ENCODE measurements at places on chromosomes 13 and 19.

GRCh38 chr19:6616011-6616410 lies 25.1 kb upstream of the CD70 start:
- no peak for DNase-seq

DNA sequence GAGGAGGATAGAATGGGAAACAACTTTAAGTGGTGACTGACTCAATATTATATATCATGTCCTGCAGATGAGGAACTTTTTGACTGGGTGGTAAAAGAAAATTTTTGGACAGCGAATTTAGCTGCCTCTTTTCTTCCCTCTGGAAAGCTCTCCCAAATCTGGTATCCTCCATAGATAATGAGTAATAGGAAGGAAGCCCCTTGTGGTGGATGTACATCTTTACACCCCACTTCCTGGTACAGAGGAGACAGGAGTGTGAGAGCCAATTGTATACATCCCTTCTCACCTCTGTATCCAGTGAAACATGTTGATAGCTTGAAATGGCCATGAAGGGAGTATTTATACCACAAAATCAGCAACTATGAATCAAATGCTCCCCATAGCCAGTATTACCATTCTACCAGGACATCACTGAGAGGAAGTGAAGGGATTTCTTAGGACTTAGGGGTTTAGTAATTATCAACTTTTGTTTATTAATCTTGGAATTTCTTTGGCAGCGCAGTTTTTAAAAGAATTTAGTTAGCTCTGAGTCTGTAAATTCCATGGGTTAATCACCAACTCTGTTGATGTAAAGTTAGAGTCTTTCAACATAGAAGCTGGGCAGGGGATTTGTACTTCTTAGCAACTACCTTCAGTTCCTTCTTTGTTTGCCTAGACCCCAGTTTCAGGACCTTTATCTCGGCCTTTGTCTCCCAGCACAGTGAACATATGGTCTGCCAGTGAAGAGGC lies 17.0 kb upstream of the TDRD3 start:
- DNase-seq: no peak

GRCh38 chr19:52778811-52779210 lies 7.8 kb downstream of the ZNF600 start:
- DNase-seq: no peak

- DNase-seq: no peak
Measured at GRCh38 chr19:38204096-38204495, 19.9 kb downstream of the DPF1 start.

GRCh38 chr13:46134961-46135522 lies 30.2 kb upstream of the CPB2 start:
- peak; percentile 20 for DNase-seq

DNA sequence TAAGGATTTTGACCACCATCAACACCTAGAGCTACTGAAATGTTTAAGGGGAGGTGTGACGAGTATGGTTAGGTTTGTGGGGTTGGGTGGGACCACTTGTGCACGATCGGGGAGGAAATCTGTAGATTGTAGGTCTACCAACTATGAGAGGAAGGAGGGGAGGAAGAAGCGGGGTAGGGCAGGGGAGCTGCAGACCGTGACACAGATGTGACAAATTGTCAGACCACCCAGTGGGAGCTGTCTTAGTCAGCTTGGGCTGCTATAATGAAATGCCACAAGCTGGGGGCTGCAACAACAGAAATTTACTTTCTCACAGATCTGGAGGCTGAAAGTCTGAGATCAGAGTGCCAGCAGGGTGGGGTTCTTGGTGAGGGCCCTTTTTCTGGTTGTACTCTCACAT lies 62.2 kb upstream of the ARGLU1 start:
- DNase-seq: no peak
